SW 1271 (cell line): ENCODE measurements at places on chromosomes 7 and 10.
A peak's percentile ranks its signal among the peaks of the same experiment; 100 is the strongest.

DNA sequence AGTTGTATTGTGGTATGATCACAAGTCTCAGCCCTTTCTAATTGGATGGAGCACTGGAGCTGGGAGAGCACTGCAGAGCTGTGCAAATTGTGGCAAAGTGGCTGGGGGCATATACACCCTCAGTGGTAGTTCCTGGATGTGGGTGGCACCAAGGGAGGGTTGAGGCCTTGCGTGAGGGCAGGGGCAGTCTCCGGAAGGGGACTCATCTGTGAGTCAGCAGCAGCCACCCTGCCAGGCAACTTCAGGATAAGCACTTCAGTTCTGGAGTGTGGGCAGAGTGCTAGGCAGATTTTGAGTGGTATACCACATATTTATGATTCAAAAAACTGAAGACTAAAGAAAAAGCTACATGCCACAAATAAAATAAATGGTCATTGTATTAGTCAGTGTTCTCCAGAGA, 210.5 kb downstream of the ETV1 start:
- peak; percentile 71 for DNase-seq

- DNase-seq: no peak
Observed at GRCh38 chr7:50317221-50317678, 12.7 kb downstream of the IKZF1 start.

DNA sequence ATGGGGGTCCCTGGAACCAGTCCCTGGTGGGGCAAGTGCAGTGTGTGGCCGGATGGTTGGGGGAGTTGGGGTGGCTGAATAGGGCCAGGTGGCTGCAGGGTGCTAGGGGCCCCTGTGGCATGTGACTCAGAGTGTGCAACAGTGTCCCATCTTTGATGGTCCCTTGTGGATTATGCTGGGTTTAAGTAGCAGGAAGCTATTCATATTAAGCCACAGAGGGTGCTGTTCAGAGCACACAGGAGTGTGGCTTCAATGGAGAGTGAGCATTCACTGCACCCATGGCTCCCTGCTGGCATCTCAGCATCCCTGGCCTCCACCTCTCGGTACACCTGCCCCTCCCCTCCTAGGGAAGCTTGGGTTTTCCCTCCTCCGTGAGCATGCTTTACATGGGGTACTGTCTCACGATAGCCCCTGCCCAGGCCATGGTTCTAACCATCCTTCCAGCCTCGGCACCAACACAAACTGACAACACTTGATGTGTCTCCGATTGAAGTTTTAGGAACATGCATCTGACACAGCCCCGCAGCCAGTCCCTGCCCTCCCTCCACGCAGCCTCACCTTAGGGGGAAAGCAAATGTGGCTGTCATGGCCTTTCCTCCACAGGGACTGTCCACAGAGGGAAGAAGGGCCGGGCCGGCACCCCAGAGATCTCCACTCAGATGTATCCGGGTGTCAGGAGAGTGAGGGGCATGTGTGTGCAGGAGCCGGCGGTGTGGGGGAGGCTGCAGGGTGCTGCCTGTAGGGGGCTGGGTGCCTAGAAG, 30.4 kb upstream of the PPIF start:
- no peak for DNase-seq

DNA sequence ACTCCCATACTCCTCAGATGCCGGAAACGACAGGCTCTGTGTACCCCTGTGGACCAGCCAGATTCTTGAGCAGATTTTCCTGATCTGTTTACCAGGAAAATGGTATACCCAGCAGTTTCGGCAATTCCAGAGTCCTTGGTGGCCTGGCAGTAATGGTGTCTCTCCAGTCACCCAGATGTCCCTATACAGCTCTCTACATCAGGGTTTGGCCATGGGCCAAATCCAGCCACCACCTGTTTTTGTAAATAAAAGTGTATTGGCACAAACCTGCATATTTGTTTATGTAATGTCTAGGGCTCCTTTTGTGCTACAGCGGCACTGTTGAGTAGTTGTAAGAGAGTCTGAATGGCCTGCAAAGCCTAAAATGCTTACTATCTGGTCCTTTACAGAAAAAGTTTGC, 491.3 kb downstream of the RPS24 start:
- DNase-seq: no peak

DNA sequence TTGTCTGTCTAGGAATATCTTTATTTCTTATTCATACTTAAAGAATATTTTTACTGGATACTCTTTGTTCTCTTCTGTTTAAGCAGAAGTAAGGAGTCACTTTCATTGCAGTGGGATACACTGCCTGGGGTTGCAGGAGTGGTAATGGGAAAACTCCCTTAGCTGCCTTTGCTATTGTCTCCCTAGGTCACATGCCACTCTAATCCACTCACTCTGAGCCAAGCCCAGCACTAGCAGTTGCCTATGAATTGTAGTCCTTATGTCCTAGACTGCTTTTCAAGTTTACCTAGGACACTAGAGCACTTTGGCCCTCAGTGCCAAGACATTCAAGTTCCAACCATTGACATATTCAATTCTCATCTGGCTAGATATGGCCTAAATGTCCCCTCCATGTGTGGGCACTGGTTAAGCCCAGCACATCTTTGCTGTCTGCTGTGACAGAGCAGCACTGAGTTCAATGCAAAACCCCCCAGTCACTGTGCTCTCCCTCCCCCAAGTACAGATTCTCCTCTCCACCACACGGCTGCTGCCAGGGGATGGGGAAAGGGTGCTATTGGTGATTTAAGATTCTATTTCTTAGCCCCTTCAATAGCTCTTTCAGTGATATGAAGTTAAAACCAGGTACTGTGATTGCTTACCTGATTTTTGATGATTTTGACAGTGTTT, 991.7 kb upstream of the KCND2 start:
- DNase-seq: no peak

GRCh38 chr10:34816501-34817002, 1.5 kb upstream of the PARD3 start:
- DNase-seq: no peak
